CD4-positive, alpha-beta T cell treated with Interleukin-15 for 1 hour (primary cell): ENCODE measurements at places on chromosomes 1 and 21.

DNA sequence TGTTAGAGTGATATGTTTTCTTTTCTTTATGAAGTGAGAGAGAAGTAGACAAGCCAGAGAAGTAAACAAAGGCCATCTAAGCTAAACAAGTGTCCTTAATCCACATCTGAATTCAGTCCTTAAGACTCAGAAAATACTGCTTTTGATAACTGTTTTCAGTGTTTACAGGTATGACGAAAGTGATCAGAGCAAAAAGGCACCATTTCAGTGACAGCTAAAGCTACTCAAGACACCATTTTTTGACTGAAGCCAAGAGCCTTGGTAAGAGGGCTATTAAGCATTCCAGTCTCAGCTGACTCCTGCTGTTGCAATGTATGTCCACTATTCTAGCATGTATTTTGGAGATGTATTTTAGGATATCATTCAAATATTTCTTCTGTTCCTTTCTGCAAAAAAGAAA lies 4.1 kb downstream of the KMO start:
- no peak for DNase-seq

DNA sequence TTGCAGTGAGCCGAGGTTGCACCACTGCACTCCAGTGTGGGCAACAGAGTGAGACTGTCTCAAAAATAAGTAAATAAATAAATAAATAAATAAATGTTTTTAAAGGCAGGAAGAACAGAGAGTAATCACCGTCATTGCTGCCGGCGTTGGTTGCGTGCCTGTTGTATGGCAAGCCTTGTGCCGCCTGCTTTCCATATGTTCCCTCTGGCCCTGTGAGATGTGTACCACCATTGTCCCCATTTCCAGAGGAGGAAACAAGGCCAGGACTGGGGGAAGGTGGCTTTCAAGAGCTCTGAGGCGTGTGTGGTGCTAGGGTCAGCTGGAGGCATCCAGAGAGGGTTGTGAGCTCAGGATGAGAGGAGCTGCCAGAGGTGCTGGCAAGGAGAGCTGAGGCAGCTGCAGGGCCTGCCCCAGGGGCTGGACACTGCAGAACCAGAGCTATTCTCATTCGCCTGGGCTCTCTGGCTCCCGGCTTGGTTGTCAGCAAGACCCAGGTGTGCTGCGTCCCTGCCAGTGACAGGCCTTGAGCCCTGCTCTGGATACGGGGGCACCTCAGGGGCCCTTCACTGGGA lies 5.2 kb upstream of the MARCKSL1 start:
- no peak for DNase-seq

DNA sequence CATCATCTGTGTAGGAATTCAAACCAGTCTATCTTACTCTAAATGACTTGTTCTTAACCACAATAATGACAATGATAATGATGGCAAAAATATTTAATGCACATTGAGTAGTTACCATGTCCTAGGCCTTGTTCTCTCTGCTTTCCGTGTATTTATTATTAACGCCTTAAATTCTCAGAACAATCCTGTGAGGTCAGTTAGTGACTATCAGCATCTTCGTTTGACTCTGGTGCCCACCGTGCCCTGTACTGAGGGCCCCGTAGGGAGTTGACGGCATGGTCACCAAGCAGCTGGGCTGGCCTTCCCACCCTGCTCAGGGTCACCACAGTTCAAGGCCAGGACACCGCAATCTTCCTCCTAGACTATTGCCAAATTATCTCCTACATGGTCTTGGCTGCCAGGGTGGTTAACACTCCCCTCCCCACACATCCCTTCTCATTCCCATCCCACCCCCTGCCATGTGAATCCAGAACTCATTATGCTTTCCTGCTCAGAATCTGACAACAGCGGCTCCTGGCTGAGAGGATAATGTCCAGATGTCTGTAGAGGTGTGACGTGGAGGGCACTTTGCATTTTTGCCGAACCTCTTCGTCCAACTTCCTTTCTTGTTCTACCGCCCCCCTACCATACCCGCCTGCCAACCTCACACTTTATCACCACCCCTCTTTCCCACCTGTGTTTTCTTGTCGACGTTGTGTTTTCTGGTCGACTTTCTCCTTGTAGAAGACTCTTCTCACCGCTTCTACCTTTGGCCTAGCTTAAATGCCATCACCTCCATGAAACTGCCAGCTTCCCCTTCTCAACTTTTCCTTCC lies 33.4 kb downstream of the IGFN1 start:
- DNase-seq: no peak

- DNase-seq: no peak
These were observed 9.2 kb downstream of the IL12RB2 start for GRCh38 chr1:67316918-67317317.

- DNase-seq: peak; percentile 40
These were observed 4.5 kb upstream of the IL10RB start for GRCh38 chr21:33261635-33262034.

DNA sequence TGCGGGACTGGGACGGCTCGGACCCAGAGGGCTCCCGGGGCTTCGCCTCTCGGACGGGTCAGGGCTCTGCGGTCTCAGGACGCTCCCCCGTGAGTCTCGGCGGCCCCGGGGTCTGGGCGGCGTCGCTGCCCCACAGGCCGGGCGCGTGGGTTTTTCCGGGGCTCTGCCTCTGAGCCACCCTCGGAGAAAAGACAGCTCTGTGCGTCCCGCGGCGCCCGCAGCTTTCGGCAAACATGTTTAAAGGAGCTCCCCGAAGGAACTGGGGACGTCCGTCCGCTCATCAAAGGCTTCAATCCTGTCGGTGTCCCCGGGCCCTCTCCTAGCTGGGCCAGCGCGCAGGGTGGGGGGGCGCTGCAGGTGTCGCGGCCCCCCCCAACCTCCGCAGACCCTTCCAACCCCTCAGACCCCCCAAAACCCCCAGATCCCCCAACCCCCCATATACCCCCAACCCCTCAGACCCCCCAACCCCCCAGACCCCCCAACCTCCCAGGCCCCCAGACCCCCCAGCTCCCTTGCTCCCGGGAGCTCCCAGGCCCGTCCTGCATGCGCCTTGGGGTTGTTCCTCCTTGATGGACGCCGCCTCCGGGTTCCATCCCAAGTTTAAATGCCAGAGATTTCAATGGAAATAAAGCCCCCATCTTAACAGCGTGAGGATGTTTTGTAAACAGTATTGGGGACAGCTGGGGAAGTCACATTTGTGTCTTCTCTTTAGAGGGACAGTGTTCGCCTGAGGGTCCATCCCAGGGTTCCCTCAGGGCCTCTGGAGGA lies 996 bp upstream of the C1orf159 start:
- no peak for DNase-seq

DNA sequence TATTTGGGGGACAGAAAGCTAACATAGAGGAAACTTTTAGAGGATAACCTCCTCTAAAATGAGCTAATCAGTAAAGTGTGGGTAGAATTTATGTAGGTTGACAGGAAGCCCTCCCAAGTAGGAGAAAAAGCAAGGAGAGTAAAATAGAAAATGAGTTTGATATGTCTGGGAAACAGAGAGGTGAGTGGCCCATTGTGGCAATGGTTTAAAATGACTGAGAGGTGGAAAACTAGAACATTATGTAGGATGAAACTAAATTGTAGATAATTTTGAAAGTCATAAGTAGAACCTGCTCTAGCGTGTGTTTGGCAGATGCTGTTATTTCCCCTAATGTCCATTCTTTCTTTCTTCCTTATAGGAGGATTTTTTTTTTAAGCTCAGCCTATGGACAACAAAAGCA lies 8.5 kb upstream of the LPGAT1 start:
- no peak for DNase-seq

DNA sequence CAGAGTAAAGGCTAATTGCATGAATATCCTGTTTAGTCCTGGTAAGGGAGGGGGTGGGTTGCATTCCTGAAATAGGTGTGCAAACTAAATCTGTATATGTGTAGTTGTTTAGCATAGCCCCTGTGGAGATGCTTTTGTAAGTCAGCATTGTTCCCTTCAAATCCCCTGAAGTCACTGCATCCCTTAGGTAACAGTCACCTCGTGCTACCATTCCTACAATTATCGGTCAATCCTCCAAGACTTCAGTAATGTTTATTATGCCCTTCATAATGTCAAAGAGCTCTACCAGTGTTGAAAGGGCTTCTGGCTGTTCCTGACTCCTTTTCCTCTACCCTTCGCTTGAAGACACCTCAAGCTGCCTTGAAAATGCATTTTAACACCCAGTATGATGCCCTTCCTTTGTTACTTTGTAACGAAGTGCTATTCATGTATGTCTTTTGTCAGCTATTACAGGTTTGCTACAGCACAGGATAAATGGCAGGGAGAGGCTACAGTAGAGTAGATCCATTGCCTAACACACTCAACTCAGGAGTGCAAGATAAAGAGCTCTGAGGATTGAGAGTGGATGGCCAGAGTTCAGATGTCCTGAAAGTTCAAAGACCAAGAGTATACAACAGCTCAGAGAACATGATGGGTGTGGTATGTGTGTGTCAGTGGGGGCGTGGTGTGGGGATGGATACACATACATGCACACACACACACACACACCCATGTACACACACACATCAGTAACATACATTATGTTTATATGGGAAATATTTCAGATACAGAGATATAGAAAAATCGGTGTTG lies 27.4 kb upstream of the FOXD3 start:
- DNase-seq: no peak

DNA sequence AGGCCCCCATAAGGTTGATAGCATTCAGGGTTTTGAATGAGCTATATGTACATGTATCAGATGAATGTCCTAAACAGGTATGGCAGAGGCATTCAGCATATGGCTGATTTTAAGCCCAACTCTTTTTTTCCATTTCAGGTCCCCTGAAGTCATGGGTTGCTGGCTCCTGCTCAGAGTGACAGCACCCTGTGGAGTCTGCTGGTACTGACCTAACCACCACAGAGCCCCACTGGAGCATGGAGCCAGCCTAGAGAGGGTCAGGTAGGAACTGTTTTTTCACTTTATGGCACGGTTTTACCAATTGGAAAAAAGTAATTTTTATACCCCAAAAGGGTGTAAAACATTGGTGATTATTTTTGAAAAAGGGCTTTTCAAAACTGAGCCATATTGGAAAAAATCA lies 82.5 kb upstream of the MPC2 start:
- DNase-seq: no peak

GRCh38 chr1:53681977-53682685 lies 56.8 kb downstream of the GLIS1 start:
- peak; percentile 28 for DNase-seq
